ENCODE measurements at places on chromosomes 4 and X.

DNA sequence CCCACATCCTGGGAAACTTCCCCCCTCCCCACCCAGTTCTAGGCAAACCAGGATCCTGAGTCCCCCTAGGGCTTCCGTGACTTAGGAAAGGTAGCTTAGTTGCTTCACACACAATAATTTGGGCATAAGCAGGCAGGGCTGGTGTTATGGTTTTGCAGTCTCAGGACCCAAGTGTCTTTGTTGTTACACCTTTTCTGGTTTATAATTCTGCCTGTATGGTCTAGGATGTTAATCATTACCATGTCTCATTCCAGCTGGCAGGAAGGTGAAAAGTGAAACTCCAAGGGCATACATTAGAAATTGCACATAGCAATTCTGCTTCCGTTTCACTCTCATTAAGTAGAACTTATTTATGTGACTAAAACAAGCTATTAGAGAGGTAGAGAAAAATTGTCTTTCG lies 16.8 kb downstream of the UGT8 start:
- DNase-seq, result no peak

DNA sequence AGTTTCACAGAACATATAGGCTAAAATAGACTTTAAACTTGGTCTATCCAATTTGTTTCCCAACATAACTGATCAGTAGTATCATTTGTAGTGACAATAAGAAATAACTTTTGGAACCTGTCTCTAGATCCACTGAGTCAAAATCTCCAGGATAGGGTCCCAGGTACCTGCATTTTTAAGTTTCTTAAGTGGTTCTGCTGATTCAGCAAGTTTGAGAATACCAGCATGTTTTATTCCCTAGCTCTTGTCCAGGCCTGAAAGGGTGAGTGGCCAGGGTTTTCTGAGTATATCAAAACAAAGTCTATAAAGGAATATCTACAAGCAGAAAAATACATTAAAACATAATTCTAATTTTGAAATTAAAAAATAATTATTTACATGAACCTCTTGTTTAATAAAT lies 573.1 kb upstream of the POU3F4 start:
- no peak for DNase-seq

DNA sequence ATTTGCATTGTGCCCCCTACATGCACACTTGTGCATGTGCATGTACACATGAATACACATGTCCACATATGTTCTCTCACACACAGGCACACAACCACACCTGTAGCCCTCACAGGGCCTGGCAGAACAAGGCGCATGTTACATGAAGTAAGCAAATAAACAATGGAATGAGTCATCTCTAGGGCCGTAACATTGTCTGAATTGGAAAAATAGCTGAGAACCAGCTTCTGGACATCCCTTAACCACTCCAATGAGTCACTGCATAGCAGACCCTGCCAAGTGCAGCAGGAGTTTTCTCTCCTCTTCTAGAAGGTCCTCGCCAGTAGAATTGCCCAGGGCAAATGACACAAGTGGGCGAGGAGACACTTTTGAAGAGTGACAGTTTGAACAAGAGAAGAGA lies 66.1 kb downstream of the MAGEA10 start:
- no peak for DNase-seq

DNA sequence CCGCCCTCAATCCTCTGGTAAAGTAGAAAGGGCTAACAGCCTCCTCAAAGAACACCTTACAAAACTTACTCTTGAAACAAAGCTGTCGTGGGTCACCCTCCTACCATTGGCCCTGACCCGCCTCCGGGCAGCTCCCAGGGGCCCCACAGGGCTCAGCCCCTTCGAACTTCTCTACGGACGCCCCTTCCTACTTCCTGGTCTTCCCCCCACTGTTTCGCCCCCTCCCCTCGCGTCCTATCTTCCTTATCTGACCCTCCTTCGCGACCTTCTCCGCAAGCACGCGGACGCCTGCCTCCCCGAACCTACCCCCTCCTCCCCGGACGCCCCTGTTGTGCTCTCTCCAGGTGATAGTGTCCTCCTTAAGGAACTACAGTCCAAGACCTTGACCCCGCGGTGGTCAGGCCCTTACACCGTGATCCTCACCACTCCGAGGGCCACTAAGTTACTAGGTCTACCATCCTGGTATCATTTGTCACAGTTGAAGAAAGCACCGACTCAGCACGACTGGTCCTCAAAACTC lies 963.1 kb downstream of the RPA4 start:
- DNase-seq, result no peak

DNA sequence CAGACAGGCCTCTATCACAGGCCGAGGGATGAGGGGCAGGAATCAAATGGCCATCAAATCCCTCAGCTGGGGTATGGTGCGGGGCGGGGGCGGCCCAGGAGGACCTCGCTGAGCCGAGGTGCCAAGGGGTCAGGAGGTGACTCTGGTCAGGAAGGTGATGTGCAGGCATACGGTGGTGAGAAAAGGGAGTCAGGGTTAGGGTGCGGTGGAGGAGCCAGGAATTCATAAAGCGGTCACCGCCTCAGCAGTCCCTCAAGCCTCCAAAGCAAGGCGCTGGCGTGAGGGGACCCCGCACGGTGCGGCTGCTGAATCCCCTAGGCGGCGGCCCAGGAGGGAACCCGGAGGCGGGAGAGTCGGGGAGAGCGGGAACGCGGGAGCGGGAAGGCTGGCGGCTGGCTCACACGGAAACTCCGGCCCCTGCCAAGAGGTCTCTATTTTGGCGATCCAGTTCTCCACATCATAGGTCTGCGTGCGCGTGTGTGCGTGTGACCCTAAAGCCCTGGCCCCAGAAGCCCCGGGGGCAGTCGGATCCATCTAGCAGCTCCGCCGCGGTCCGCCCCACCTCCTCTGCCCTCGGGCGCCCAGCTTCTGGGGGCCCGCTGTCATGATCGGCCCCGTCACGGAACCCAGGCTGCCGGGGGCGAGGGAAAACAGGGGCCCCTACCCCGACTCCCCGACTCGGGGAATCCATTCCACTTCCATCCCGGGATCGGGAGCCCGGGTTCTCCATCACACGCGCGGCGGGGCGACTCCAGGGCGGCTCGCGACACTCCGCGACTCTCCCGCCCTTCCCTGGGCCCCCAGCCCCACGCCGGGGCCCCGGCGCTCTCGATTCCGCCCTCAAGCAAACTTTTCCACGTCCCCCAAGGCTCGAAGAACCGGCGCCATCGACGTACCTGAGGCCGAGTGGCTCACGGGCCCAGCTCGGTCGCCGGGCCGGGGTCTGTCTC lies 593 bp downstream of the ELF4 start:
- DNase-seq, result peak; percentile 39

GRCh38 chr4:133863153-133863552 lies 338.4 kb downstream of the PABPC4L start:
- no peak for DNase-seq

GRCh38 chr4:148344352-148344751 lies 97.9 kb downstream of the NR3C2 start:
- DNase-seq, result no peak

DNA sequence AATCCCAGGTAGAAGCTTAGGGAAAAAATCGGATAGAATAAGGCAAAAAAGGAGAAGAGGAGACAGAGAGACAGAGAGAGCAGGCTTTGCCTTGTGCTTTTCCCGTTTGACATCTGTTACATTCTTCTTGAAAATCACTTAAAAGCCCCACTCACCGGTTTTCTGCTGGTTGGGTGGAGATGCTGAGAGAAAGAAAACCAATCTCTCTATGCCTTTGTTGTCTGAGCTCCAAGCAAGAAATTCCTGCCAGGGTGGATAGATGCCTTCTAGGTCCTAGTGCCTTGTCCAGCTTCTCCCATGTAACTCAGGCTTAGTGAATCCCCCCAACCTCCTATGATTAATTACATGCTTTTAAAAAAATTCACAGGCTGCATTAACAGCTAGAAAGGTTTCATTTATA lies at the start of gene DCX:
TSS of gene DCX (minus strand) at position 210 of the 400 bp plus-strand sequence. CDS start 1,794 bp downstream, outside the sequence.
- DNase-seq, result no peak

DNA sequence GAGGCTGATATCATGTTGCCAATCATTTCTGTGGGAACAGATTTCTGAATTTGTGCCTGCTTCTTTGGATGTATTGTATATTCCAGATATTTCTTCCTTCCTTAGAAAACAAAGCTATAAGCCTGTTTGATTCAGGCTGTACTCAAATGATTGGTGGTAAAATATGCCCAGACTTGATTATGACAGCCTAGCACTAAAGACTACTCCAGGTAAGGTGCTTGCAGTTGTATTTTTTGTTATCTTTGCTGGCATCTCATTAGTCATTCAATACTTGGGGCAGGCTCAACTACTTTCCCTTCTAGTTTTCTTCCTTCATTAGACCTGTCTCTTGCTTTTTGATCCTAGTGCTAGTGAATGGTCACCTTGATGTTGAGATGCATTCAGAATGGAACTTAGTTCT lies 90.6 kb downstream of the ZNF518B start:
- no peak for DNase-seq

GRCh38 chr4:77446601-77447000 lies 159.0 kb upstream of the CXCL13 start:
- no peak for DNase-seq

GRCh38 chr4:48175806-48176205 lies 41.8 kb upstream of the TXK start:
- no peak for DNase-seq

DNA sequence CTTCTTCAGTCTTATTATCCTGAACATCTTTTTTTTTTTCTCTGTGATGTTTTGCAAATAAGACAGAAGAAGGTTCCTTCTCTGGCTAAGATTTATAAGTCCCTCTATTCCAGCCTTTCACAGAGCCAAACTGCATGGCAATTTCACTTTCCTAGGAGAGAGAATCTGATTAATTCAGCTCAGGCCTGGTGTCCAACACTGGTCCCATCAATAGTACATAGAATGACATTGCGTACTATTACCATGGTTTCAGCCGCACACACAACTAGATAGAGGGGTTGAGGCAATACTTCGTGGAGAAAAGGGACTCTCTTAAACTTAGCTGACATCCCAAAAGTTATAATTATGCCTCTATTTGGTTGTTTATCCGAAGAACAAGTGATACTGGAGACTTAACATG lies 18.5 kb downstream of the DCAF8L2 start:
- DNase-seq, result no peak

- DNase-seq, result no peak
Observed at GRCh38 chrX:122055460-122055859, 1008.0 kb downstream of the GLUD2 start.

DNA sequence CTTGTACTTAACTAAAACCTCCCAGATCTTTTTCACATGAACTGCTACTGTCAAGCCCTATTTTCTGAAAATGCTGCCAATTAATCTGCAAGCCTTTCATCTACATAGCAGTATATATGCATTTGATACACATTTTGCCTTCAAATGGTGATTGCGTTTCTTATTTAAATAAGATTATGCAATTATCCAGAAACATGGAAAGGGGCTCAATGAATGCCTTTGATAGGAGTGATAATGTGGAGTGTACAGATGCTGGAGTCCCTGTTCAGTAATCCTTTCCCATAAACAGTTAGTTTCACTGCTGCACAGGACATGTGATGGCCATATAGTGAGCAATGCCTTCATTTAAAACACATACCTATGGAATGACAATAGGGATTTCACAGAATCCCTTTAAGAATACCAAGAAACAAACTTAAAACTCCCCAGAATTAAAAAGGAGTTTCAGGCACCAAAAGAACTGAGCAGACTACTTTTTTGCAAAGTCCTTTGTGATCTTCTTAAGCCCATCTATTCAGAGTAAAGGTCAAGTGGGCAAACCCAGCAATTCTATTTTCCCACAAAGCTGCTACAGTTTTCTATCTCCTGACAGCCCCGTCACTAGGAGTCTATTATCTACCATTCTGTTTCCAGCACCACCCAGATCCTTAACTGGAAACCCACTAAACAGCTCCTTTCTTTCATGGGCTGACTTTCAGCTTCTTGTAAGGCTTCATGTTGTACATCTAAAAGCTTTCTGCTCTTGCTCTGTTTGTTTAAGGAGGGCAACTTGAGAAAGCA lies 120.3 kb downstream of the UNC5C start:
- DNase-seq, result no peak

DNA sequence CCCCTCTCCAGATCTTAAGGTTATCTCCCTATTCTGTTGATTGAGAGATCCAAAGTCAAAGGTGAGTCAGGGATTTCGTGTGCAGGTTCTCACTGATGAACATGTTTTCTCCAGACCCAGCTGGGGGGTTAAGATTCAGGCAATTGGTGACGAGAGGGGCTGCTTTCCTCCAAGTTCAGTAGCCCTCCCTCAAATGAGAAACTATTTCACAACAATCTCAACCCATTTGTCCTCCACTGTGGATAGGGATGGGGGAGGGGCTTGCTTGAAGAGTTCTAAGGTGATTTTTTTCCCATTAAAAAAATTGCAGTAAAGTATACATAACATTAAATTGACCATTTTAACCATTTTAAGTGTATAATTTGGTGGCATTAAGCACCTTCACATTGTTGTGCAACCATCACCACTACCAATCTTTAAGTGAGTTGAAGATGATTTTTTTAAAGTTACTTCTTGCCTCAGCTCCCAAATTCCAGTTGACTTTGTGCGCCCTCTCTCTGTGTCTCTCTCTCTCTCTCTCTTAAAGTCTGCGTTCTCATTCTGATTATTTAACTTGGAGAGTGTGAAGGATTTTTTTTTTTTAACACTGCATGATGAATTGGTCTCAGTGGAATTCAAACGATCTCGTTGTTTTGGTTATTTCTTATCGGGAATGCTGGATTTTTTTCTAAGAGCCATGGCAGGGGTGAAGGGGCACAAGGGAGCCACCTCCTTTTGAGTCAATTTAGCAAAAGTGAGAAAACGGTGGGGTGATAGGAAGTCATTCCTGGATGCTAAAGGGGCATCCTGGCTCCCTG lies 175.9 kb downstream of the SHROOM3 start:
- no peak for DNase-seq

DNA sequence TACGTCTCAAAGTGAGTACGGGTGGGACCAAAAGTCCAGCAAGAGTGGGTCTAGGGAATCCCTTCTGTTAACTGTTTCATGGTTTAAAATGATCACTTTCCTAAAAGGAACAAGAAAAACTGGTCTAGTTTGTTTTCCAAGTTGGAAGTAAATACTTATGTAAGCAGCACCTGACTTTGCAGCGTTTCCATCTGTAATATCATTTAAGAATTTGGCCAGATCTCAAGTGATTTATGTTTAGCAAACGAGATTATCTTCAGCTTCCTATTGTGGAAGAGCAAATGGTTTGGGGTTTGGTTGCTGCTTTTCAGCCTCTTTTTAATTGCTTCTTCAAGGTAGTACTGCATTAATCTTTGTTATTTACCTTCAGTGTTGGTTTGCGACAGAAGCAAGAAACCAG lies 50.4 kb downstream of the FHIP1A start:
- DNase-seq, result no peak

DNA sequence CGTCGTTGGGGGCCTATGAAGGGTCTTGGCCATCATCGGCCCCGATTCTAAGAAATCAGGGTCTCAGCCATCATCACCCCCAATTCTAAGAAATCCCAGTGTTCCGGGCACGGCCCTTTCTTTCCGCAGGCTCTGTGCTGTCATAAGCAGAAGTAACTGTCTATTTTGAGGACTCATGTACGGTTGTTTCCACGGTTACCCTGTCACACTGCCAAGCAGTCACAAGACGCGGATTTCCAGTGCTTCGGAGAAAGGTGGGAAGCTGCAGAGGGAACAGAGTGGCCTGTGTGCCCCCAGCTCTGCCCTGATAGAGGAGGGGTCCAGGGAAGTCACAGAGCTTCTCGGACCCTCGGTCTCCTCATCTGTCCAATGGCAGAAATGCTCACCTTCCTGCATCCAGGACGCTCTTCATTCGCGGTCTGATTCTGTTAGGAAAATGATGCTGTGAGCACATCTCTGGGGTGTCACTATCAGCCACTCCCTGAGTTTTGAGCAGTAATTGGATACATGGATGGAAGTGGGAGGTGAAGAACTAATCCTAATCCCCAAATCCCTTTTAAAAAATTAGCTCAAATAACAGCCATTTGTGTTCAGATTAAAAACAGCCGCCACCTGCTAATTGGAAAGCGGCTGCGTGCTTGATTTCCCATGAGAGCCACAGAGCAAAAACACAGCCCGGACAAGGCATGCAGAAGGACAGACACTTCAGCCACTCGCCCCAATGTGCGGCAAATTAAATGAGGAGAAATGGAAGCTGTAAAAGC lies 73.1 kb downstream of the WFS1 start:
- DNase-seq, result no peak

Data from NAMALWA (cell line).